ENCODE measurements at places on chromosomes 3 and 15. TPM values are rescaled to one million over a fixed set of nuclear protein-coding genes. Genes with fewer than 3 reads are reported as not detected.

The SMCO1 gene
- total RNA-seq: not detected

DNA sequence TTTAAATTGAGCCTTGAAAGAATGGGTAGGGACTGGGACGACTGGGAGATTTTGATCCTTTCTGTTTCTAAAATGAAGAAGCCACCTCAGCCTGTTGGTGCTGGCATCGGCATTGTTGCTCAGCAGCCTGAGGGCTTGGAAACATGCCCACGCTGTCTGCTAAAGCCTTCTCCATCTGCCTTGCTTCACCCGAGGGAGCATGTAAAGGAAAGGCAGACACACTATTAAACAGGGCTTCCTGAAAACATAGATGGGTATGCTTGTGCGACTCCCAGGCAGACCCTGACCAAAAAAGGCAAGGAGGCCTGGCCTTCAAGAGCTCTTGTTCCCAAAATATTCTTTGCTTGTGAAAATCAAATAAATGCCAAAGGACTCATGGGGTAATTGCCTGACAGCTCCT lies 84.2 kb upstream of the SLC4A7 start:
- DNase-seq: peak; percentile 78
- H3K27me3 ChIP-seq: no peaks in the 10 kb centered on the region
- no peak overlapping the region for H3K4me3 ChIP-seq

DNA sequence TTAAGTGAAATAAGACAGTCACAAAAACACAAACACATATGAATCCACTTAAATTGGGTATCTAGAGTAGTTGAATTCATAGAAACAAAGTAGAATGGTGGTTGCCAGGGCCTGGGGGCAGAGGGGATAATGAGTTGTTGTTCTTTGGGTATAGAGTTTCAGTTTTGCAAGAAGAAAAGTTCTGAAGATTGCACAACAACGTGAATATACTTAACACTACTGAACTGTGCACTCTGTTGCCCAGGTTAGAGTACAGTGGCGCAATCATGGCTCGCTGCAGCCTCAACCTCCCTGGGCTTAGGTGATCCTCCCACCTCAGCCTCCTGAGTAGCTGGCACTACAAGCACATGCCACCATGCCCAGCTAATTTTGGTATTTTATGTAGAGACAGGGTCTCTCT lies 14.9 kb downstream of the GRAMD2A start:
- DNase-seq: peak; percentile 82
- peak overlapping the region; percentile 91 for H3K27ac ChIP-seq
- no peaks in the 10 kb centered on the region for H3K27me3 ChIP-seq
- no peak overlapping the region for H3K4me3 ChIP-seq
- peaks cover 20% of the 10 kb centered on the region for H3K4me1 ChIP-seq
- no peaks in the 10 kb centered on the region for H3K36me3 ChIP-seq

DNA sequence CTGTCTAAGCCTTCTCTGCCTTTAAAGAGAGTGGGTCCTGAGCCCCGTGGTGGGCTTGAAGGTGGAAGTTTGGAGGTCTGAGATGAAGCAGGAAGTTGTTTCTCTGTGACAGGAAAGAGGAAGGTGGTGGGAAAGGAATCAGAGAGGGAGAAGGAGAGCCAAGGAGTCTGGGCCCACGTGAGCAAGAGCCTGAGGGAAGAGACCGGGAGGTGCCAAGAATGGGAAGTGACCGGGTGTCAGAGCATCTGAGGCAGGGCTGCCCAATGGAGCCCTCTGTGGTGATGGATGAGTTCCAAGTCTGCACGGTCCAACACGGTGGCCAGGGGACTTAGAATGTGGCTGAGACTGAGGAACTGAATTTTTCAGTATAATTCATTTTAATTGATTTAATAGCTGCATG lies 24.6 kb downstream of the ALDH1L1 start:
- peak; percentile 11 for DNase-seq
- H3K27ac ChIP-seq: no peak overlapping the region
- no peaks in the 10 kb centered on the region for H3K4me1 ChIP-seq
- no peaks in the 10 kb centered on the region for H3K36me3 ChIP-seq
- H3K4me3 ChIP-seq: no peak overlapping the region
- no peaks in the 10 kb centered on the region for H3K27me3 ChIP-seq

DNA sequence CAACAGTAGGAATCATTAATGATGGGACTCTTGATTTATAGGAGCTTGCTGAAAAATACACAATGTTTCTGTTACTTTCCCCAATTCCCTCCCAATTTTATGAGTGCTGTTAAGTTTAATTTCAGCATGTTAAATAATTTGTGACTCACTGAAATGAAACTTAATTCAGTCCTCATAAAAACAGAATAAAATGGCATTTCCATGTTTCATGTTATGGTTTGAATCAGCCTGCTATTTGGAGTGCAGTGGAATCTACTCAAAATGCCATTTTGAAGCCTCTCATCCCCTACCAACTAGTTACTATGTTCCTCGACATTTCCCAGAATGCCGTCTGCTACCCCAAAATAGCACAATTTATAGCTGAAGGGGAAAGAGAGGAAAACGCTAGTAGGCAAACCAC lies 237.5 kb downstream of the ADAMTS17 start:
- H3K36me3 ChIP-seq: no peaks in the 10 kb centered on the region
- H3K27ac ChIP-seq: no peak overlapping the region
- no peak for DNase-seq
- no peaks in the 10 kb centered on the region for H3K4me1 ChIP-seq
- no peaks in the 10 kb centered on the region for H3K27me3 ChIP-seq
- no peak overlapping the region for H3K4me3 ChIP-seq

- no peaks in the 10 kb centered on the region for H3K27me3 ChIP-seq
- no peak overlapping the region for H3K27ac ChIP-seq
- no peak overlapping the region for H3K4me3 ChIP-seq
- H3K36me3 ChIP-seq: no peaks in the 10 kb centered on the region
- DNase-seq: no peak
Observed at GRCh38 chr3:192212335-192212734, 515.0 kb downstream of the FGF12 start.

Data from breast epithelium (tissue), 4 donors.